ENCODE measurements at places on chromosomes 6 and 20. TPM values are rescaled to one million over a fixed set of nuclear protein-coding genes. Genes with fewer than 3 reads are reported as not detected.

GLP1R gene
- 0.08 TPM for total RNA-seq

OXT gene
- total RNA-seq = not detected

SNTA1 gene
- total RNA-seq = 167 TPM

GRCh38 chr6:116145803-116146675, 20.1 kb upstream of the COL10A1 start:
- no peak for DNase-seq

GRCh38 chr6:79756496-79756895, 125.4 kb downstream of the SH3BGRL2 start:
- no peak for DNase-seq

Measured in cardiac septum (tissue), 1 donor.